ENCODE measurements at places on chromosomes 1 and 21.

DNA sequence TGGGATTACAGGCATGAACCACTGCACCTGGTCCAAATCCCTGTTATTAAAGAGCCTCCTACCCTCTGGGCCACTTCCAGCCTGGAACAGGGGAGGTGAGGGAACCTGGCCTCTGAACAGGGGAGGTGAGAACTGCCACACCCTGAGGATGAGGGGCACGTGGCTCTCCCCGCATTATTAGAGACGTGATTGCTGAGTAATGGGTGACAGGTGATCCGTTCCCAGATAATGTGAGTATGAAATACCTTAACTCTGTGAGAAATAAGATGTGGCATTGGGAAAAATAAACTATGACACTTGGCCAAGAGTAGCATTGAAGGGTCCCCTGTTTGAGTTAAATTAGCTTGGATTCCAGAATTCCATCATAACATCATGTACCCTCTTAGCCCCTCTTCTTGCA, 13.6 kb upstream of the SLC25A34 start:
- DNase-seq, result no peak

- DNase-seq, result no peak
Observed at GRCh38 chr1:15429701-15430149, 8.5 kb upstream of the CTRC start.

- DNase-seq, result no peak
Observed at GRCh38 chr1:204475656-204476432, 18.8 kb downstream of the PIK3C2B start.

GRCh38 chr1:186066411-186066810, 308.6 kb downstream of the TPR start:
- no peak for DNase-seq

DNA sequence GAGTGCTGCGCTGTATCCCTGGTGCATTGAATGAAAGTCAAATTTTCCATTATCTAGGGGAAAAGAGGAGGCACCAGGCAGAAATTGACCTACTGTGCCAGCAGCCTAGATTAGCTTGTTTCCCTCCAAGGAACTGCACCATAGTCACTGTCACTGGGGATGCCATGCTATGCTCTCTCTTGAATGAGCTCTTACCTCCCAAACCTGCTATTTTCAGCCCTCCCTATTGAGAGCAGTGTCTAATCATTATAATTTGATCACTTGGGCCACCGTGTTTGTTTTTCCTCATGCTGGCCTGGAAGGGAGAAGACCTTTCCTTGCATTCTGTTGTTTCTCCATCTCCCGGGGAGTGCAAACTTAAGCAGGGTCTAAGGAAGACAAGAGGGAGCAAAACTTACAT, 492.9 kb downstream of the SIPA1L2 start:
- DNase-seq, result no peak

- no peak for DNase-seq
Observed at GRCh38 chr1:41823471-41823870, 95.3 kb downstream of the HIVEP3 start.

- DNase-seq, result no peak
Observed at GRCh38 chr1:248618119-248618518, 16.8 kb downstream of the OR2T11 start.

DNA sequence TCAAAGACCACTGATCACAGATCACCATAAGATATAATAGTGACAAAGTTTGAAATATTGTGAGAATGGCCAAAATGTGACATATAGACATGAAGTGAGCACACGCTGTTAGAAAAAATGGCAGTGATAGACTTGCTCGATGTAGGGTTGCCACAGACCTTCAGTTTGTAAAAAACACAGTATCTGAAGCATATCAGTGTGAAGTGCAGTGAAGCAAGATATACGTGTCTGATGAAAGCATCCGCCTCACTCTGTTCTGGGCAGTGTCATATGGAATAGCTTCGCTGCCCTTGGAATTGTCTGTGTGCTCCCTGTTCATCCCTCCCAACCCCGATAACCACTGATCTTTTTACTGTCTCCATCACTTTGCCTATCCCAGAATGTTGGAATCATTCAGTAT, 50.7 kb downstream of the GALNT2 start:
- DNase-seq, result no peak
